ENCODE measurements at places on chromosomes 16 and 17.

GRCh38 chr16:81519301-81520150 lies 74.9 kb downstream of the CMIP start:
- DNase-seq: no peak

- DNase-seq: no peak
Measured at GRCh38 chr17:48609033-48609432, 1.8 kb downstream of the HOXB7 start.

- DNase-seq: no peak
Measured at GRCh38 chr17:53472586-53472985, 350.1 kb upstream of the KIF2B start.

- DNase-seq: no peak
Measured at GRCh38 chr17:41002814-41003213, 3.1 kb upstream of the KRTAP3-2 start.

Data from NCI-H1105 treated with DMSO at 0.1 percent for 48 hours (cell line).